Keratinocyte (primary cell): ENCODE measurements at places on chromosomes 7 and 10.
A peak's percentile ranks its signal among the peaks of the same experiment; 100 is the strongest.

- H3K4me3 ChIP-seq: no peak overlapping the region
- H3K27me3 ChIP-seq: no peaks in the 10 kb centered on the region
- no peaks in the 10 kb centered on the region for H3K36me3 ChIP-seq
- peaks cover under 1% of the 10 kb centered on the region for H3K4me1 ChIP-seq
- DNase-seq: no peak
Observed at GRCh38 chr10:71882813-71883659, 32.0 kb upstream of the PSAP start.

GRCh38 chr10:119734396-119735332 lies 8.8 kb downstream of the INPP5F start:
- no peaks in the 10 kb centered on the region for H3K27me3 ChIP-seq
- H3K4me3 ChIP-seq: no peak overlapping the region
- peaks cover 54% of the 10 kb centered on the region for H3K4me1 ChIP-seq
- H3K27ac ChIP-seq: peak overlapping the region; percentile 27
- no peak for DNase-seq
- H3K36me3 ChIP-seq: no peaks in the 10 kb centered on the region

DNA sequence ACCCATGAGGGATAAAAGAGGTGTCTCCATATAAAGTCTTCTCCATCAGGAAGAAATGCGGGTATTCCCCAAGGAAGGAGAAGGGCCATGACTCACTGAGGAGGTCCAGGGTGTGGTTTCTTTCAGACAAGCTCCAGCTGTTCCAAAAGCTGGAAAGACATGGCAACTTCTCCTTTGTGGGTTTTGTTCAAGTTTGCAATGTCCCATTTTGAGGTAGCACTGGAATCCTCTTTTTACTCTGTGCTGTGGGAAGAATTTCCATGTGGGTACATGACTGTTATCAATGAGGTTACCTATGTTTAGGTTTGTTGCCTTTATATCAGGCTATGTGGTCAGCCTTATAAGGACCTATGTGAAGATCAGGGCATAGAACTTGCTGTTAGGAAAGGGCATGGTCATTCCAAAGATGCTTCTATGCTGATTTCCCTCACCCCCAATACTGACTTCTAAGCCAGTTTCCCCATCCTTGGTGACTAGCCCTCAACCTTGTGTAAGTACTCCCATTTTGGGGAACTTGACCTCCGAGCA lies 697.5 kb downstream of the INHBA start:
- H3K4me1 ChIP-seq: peaks cover 38% of the 10 kb centered on the region
- DNase-seq: peak; percentile 71
- H3K27me3 ChIP-seq: no peaks in the 10 kb centered on the region
- H3K4me3 ChIP-seq: no peak overlapping the region

DNA sequence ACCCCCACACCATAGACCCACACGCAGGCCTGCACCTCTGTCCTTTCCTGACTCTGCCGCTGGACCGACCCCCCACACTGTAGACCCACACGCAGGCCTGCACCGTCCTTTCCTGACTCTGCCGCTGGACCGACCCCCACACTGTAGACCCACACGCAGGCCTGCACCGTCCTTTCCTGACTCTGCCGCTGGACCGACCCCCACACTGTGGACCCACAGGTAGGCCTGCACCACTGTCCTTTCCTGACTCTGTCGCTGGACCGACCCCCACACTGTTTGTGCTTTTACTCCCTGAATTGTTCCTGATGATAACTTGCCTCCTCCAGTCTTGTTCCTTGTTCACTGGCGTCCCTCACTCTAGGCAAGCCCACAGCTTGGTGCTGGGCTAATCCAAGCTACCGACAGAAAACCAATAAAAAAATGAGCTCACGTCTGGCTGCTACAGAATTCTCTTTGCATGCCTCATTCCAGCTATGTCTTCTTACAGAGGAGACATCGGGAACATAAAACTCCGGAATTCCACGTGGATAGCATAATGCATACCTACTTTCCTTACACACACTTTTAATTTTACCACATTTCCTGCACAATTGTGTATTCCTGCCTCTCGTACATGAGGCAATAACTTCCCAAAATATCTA lies 494.3 kb downstream of the PTPRN2 start:
- no peak overlapping the region for H3K4me3 ChIP-seq
- no peaks in the 10 kb centered on the region for H3K4me1 ChIP-seq
- H3K27me3 ChIP-seq: no peaks in the 10 kb centered on the region
- no peaks in the 10 kb centered on the region for H3K36me3 ChIP-seq
- H3K27ac ChIP-seq: no peak overlapping the region
- no peak for DNase-seq

- no peaks in the 10 kb centered on the region for H3K27me3 ChIP-seq
- no peak for DNase-seq
- H3K36me3 ChIP-seq: no peaks in the 10 kb centered on the region
Observed at GRCh38 chr7:125491137-125491536, 561.5 kb upstream of the POT1 start.

DNA sequence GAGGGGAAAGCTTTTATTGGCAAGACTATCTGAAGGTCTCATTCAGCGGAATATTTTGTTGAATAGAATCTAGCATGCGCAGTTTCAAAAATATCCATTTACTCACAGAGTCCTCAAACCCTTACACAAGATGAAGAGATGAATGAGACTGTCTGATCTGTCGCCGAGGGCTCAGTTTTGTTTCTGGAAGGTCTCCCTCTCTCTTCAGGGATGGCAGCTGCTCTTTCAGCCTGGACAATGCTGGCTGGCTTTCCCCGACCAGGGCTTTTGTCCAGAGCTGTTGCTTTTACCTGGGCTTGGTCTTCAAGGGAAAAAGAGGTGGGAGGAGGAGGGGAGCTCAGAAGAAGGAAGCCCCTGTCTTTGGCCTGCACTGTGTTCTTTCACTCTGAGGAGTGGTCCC lies 81.9 kb upstream of the BTBD16 start:
- no peaks in the 10 kb centered on the region for H3K27me3 ChIP-seq
- no peak for DNase-seq
- no peak overlapping the region for H3K4me3 ChIP-seq
- H3K27ac ChIP-seq: no peak overlapping the region
- peaks cover 2% of the 10 kb centered on the region for H3K36me3 ChIP-seq

GRCh38 chr7:14085901-14086300 lies 96.4 kb upstream of the ETV1 start:
- no peaks in the 10 kb centered on the region for H3K4me1 ChIP-seq
- H3K27me3 ChIP-seq: no peaks in the 10 kb centered on the region
- DNase-seq: no peak
- H3K27ac ChIP-seq: no peak overlapping the region
